ENCODE measurements at places on chromosomes 4 and X.

DNA sequence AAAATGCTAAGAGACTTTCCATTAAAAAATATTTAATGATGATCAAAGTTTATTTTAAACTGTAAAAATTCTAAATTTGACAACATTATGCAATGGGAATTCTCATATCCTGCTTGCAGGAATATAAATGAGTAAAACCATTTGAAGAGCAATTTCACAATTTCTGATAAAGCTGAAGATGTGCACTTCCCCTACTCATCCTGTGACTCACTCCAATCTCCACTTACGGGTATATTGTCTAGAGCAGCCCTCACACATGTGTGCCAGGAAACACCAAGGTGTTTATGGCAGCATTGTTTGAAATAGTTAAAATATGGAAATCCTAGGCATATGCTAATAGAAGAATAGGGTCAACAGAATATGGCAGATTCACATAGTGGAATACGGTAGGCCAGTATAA is 158.4 kb downstream of the PDHA2 start:
- peak; percentile 25 for DNase-seq

DNA sequence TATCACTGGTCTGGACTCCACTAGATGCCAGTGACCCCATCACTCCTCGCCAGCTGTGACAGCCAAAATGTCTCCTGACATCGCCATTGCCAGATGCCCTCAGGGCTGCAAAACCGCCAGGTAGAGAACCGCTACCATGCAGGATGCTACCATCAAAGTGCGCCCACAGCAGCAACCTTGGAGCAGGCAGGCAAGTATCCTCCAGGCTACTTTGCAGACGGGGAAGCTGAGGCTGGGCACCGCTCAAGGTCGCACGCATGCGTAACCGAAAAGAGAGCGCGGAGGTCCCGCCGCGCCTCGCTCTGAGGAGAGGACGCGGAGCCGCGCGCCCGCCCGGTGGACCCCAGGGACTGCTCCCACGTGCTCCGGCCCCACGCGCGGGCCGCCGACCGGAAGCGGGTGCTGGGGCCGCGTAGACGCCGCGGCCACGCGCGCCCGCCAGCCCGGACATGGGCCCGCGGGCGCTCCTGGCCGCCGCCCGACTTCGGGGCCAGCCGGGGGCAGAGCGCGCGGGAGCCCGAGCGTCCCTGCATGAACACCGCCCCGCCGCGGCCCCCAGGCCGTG is at the start of gene STS:
Gene STS (plus strand): TSS at position 300 of the 565 bp plus-strand sequence. CDS start 105,488 bp downstream, outside the sequence.
- DNase-seq, result no peak

GRCh38 chr4:136458326-136458725 is 1074.0 kb downstream of the PCDH18 start:
- no peak for DNase-seq

DNA sequence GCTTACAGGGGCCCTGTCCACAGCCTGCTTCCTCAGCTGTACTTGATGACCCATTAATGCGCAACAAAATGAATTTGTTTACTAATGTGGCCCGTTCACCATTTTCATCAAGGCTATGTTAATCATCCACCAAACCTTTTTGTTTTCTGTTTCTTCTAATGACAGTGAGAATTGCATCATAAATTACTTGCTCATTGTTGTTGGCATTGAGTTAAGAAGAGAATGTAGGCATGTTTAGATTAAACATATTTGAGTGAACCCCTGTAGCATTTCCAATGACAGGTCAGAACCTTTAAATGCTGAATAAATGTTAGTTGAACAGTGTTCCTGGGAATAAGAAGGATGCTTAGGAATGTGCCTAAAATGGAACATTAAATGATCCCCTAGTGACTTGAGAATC is 183.4 kb downstream of the SPRY1 start:
- no peak for DNase-seq

DNA sequence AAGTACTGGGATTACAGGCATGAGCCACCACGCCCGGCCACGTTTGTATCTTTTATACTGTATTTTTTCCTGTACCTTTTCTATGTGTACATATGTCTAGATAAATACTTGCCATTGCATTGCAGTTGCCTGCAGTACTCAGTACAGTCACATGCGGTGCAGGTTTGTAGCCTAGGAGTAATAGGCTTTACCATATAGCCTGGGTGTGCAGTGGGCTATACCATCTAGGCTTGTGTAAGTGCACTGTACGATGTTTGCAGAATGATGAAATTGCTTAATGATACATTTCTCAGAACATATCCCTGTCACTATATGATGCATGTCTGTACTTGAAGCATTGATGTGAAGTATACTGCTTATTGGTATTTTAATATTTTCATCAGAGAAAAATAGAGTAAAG is 115.4 kb upstream of the PUDP start:
- no peak for DNase-seq

DNA sequence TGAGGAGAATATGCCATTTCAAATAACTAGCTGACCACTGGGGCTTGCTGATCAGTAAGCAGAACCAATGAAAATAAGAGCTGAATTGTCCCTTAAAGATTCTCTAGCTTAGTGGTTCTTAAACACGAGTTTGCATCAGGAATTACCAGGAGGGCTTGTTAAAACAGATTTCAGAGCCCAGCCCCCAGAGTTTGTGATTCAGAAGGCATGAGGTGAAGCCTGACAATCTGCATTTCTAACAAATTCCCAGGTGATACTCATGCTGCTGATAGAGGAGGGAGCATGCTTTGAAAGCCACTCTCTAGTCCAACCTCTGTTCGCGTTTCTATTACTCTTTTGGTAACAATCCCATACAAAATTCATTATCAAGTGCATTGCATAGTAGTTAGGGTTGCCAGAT is 35.5 kb downstream of the DCX start:
- no peak for DNase-seq

DNA sequence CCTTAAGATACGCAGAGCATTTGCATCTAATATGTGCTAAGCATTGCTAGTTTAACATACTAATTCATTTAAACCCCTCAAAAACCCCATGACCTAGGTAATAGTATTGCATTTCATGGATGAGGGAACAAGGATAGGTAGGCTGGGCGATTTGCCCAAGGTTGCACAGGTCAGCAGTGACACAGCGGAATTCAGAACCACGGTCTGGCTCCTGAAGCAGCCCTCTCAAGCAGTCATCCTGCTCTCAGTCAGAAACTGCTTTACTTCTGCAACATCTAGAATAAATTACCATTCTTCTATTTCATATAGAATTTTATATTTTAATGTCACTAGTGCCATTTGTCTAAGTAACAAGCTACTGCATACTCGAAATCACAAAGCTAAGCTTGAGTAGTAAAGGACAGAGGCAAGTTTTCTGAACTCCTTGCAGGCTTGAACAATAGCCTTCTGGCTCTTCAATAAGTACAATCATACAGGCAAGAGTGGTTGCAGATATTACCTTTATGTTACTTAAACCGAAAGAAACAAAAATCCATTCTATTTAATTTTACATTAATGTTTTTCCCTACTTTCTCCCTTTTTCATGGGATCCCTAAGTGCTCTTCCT is 555 bp upstream of the SPP1 start:
- peak; percentile 9 for DNase-seq

DNA sequence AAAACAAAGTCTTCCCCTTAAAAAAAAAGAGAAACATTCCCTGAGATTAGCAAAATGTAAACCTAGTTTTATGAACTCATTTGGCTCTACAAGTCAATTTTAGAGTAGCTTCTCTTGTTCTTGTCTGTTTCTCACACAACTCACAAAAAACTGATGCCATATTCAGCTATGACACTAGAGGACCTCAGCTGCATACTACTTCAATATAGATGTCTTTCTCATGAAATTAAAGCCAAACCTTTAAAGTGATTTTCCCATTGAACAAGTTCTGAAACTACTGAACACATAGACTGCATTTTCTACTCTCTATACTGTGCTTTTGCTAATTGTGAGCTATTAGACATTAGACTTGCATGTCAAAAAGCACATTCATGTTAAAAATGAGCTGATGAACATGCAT is 49.8 kb downstream of the TBCK start:
- peak; percentile 84 for DNase-seq

GRCh38 chrX:47560934-47561658 is at the start of gene ARAF:
Gene ARAF, plus strand, starts transcription at chrX:47561205. Its CDS starts 1,763 bp downstream, at chrX:47562968.
- DNase-seq, result peak; percentile 92
